ENCODE measurements at places on chromosomes 5 and 9.
A peak's percentile ranks its signal among the peaks of the same experiment; 100 is the strongest.

- DNase-seq, result no peak
Observed at GRCh38 chr9:91694081-91694870, 255.8 kb downstream of the ROR2 start.

DNA sequence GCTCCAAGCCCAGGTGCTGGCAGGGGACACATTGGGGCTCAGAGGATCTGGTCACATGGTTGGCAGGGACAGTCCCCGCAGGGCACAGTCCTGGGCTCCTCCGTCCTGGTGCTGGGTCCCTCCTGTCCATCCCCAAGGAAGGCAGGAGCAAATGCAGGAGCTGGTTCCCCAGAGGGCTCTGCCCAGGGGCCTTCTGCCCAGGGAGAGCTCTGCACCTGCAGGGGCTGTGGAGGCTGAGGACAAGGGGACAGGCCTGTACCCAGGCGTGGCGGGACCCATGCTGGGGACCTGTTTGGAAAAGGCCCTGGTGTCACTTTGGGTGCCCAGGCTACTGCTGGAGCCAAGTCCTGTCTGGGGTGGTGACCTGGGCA is 7.2 kb downstream of the SPATA31E1 start:
- DNase-seq, result no peak

DNA sequence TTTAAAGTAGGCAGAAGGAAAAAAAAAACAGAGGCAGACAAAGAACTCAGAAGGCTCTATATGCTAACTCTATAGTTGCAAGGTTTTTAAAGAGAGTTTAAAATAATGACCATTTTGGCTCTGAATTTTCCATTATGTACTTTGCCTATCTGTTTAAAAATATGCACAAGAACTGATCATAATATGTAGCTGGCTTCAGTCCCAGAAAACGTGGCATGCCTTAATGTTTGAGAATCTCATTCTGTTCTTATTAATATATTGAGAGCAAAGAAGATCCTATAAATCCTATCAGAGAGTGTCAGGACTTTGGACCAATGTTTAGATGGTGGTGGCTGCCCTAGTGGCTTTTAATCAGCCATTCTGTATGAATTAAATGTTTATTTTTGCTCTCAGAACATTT is 121.5 kb downstream of the JMY start:
- DNase-seq, result peak; percentile 53

DNA sequence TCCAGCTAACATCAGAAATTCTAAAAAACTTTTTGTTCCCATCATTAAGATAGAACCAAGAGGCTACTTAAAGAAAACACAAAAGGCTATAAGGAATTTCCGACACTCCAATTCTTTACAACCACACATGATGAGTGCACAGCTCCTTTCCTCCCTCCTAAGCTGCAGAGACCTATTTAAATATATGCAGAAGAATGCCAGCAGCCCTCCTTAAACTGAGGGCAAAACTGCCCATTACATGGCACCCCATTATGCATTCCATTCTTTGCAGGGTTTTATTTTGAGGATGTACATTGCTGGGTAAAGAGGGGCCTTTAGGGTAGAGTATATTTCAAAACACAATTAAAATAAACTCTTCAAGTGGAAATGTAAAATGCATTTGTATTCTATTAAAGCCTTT is 502.9 kb downstream of the RASEF start:
- DNase-seq, result no peak

DNA sequence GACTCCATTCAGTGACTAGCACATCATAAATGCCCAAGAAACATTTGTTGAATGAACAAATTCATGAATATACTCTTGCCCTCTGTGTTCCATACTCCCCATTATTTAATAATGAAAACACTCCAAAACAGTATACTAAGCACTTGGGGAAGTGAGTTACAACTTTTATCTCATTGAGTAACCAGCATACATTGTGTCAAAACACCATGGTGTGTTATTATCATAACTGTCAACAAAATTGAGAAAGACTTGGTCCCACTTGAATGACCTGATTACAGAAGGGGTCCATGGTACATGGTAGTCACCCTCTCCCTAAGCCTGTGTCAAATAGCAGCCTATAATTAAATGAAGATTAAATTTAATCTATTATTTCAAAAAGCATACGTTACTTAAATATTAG is 16.2 kb downstream of the ANKH start:
- DNase-seq, result no peak

GRCh38 chr9:136169495-136169894 is 35.4 kb downstream of the LHX3 start:
- DNase-seq, result no peak

DNA sequence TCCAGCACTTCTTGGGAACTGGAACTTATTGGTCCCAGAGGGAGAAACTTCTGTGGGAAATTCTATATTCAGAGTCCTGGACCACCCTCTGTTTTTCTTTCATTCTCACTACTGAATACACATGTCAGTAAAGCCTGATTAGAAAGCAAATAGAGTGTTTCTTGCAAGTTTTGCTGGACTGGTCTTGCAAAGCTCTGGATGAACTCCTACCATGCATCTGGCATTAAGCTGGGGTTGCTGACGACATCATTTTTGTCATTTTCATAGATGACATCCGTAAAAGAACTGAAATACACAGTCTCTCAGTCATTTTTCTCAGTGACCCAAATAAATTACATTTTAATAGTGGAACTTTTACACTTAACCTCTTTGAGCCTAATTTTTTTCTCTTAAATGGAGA is 283.2 kb downstream of the DMAC1 start:
- no peak for DNase-seq

GRCh38 chr9:34508951-34509350 is 13.8 kb downstream of the ENHO start:
- no peak for DNase-seq

GRCh38 chr9:89329917-89330316 is 11.6 kb downstream of the SECISBP2 start:
- DNase-seq, result no peak

GRCh38 chr9:69400470-69400869 is 75.5 kb downstream of the ENTREP1 start:
- no peak for DNase-seq

- DNase-seq, result peak; percentile 93
Observed at GRCh38 chr9:129258124-129258822, 80.2 kb upstream of the IER5L start.

DNA sequence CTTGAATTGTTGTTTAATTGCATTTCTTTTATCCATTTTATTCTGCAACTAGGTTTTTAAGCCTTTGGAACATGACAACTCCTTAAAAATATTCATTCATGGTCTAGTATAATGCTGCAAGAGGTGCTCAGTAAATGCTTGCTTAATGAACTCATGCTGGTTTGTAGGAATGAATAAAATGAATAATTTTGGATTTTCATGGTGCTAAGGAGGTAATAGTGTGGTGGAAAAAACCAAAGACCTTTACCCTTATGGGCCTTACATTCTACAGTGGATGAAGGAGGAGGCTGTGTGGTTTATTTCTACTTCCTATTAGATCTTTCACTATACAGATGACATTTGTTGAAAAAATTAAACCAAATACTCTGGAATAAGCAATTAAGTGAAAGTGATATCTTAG is 43.4 kb downstream of the LRRTM2 start:
- DNase-seq, result peak; percentile 47

DNA sequence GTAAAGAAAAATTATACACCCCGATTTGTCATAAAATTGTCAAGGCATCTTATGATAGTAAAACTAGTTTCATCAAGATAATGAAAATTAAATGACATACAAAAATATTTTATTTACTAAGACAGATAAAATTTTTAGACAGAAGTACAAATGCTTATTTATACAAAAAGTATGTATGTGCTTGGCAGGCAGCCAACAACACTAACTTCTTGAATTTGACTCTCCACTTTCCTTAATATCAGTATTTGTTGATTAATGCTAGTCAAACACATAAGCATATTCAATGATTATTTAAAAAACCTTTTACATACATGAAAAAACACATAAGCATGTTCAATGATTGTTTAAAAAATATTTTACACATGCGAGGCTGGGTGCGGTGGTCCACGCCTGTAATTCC is 1079.9 kb upstream of the CDH6 start:
- no peak for DNase-seq

- DNase-seq, result no peak
Observed at GRCh38 chr9:131706608-131706970, 33.3 kb downstream of the RAPGEF1 start.

GRCh38 chr9:118529624-118530214 is 825.5 kb downstream of the TLR4 start:
- DNase-seq, result no peak

DNA sequence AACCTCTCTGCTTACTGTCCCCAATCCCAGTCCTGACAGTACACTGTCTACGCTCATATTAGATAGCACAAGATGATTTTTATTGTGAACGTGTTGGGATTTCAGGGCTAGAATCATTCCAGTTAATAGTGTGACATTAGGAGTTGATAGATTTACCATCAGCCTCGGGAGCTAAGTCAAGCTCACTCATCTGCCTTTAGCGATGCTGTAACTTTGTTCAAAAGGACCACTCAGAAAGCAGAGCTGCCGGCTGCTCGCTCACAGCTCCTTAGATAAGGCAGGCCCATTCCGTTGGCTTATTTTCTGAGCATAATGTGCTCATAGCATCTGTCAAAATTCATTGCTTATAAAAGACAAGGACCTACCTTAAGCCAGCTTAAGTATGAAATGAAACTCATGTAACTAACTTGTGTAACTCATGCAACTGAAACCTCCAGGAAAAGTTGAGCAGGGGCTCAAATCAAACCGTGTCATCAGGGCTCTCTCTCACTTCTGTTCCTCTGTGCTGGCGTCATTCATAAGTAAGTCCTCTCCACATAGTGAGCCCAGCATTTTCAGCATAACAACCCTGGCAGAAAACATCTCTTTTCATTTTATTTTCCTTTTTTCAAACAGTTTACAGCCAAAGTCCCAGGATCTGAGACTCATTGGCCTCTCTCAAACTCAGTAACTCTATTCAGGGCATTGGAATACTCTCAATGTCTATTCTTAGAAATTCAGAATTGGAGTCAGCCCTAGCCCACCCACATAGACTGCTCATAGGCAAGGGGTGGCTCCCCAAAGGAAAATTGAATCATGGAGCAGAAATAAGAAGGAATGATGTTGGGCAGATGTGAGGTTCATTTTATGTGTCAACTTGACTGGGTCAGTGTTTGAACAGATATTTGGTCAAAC is 208.8 kb downstream of the MAN2A1 start:
- no peak for DNase-seq

DNA sequence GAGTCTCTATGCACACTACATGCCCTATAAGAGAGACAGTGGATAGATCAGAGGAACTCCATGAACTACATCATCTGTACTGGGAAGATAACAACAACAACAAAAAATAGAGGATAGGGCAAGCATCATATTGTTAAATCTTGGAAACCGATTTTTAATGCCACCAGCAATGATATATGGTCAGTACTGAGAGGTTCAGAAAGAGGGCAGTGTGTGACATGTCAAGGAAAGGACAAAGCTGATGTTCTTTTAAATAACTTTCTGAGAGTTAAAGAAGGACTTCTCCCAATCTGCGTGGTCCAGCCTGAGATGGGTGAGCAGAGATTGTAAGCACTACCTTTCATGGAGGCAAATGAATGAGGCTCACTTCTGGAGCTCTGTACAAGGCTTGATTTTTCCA is 62.0 kb upstream of the PHF24 start:
- DNase-seq, result no peak

DNA sequence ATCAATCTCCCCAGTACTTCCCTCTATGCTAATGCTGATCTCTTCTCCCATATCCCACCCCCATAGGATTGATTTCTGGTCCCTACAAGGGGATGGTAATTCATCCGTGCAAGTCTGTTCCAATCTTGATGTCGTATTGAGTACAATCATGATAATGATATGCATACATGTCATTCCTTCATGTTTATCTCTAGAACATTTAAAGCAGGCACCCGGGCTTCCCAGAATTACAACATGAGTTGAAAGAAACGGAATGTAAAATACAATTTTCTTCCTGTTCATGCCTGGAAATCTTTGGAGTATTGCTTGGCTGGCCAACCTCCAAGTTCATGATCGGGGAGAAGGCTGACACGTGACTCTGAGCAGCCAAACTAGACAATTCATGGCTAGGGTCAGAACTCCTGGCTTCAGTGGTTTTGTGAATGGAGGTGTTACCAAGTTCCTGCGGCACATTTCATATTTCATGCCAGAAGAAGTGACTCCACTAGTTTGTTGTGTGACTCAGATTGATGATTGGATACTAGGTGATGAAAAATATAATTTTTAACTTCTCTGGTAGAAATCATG is 66.6 kb downstream of the C9orf152 start:
- peak; percentile 99 for DNase-seq

All from fibroblast of skin of scalp (primary cell).